ENCODE measurements at places on chromosomes 5 and 9.

GRCh38 chr5:120345947-120346346 is 118.2 kb upstream of the PRR16 start:
- H3K4me3 ChIP-seq, result no peak overlapping the region
- no peaks in the 10 kb centered on the region for H3K4me1 ChIP-seq
- H3K27me3 ChIP-seq, result no peaks in the 10 kb centered on the region
- no peak for DNase-seq

- H3K36me3 ChIP-seq, result no peaks in the 10 kb centered on the region
- H3K27ac ChIP-seq, result no peak overlapping the region
- H3K4me3 ChIP-seq, result no peak overlapping the region
These were observed 117.7 kb downstream of the TARS1 start for GRCh38 chr5:33558489-33558888.

GRCh38 chr5:156879665-156880285 is 29.7 kb downstream of the PPP1R2B start:
- H3K27me3 ChIP-seq, result no peaks in the 10 kb centered on the region
- no peak overlapping the region for H3K4me3 ChIP-seq
- no peaks in the 10 kb centered on the region for H3K4me1 ChIP-seq
- no peaks in the 10 kb centered on the region for H3K36me3 ChIP-seq

DNA sequence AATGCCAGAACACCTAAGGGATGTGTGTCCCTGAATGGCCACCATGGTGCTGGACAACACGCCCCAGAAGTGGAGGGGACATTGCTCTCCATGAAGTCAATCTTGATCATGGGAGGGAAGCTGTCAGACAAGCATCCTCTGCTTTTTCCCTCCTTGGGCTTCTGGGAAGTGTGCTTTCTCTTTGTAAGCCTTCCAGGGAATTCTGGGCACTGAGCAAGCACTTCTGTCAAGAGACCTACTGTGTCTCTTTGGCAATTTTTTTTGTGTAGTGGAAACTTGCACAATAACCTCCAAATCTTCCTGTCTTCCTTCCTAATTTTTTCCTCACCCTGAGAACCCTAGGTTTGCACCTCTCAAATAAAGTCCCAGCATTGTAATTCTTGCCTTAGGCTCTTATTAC is 132.0 kb downstream of the SEC61B start:
- no peaks in the 10 kb centered on the region for H3K27me3 ChIP-seq
- DNase-seq, result no peak
- no peak overlapping the region for H3K27ac ChIP-seq
- H3K36me3 ChIP-seq, result no peaks in the 10 kb centered on the region
- H3K4me1 ChIP-seq, result no peaks in the 10 kb centered on the region

DNA sequence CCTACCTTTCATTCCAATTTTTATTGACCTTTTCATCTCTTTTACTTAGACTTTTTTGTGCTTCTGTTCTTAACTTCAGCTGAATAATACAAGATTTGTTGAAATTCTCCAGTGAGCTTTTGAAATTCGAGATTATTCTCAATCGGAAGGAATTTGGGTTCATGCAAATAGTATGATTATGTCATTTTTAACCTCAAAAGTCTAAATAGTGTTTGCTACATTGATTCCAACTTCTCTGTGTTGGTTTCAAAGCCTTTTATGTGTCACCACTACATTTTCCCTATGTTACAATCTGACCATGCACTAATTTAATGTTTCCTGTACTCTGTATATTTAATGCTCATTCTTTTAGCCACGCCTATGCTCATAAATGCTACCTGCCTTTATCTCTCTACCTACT is 44.1 kb downstream of the VPS13A start:
- no peak for DNase-seq
- no peaks in the 10 kb centered on the region for H3K4me1 ChIP-seq
- H3K36me3 ChIP-seq, result peaks cover 38% of the 10 kb centered on the region
- no peaks in the 10 kb centered on the region for H3K27me3 ChIP-seq
- no peak overlapping the region for H3K27ac ChIP-seq
- no peak overlapping the region for H3K4me3 ChIP-seq

- no peak overlapping the region for H3K27ac ChIP-seq
- no peak for DNase-seq
- no peaks in the 10 kb centered on the region for H3K27me3 ChIP-seq
- H3K36me3 ChIP-seq, result no peaks in the 10 kb centered on the region
- no peaks in the 10 kb centered on the region for H3K4me1 ChIP-seq
These were observed 29.9 kb upstream of the NKD2 start for GRCh38 chr5:978693-979092.

DNA sequence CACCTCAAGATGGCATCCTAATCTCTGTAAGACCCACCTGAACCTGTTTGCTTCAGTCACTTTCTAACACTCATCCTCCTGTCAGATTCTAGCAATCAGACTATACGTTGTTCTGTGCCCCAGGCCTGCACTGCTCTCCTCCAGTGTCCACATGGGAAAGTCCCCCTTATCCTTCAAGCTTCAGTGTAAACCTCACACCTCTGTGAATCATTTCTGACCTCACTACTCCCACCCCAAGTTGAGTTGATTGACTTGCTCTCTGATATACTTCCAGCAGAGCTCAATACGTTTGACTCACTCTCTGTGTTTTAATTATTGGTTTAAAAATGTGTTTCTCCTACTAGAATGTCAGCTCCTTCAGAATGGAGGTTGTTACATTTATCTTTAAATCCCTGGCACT is 240.2 kb downstream of the FBXL17 start:
- H3K27ac ChIP-seq, result no peak overlapping the region
- H3K4me3 ChIP-seq, result no peak overlapping the region
- no peak for DNase-seq
- no peaks in the 10 kb centered on the region for H3K36me3 ChIP-seq

DNA sequence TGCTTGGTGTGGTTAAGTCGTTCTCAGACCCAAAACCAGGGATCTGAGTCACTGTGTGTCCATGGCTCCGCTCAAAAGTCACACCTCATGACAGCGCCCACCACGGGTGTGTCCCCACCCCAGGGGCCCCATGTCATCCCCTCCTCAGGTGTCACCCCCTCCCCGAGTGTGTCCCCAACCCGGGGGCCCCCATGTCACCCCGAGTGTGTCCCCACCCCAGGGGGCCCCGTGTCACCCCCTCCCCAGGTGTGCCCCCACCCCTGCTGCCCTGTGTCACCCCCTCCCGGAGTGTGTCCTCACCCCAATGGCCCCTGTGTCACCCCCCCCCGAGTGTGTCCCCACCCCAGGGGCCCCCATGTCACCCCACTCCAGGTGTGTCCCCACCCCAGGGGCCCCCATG is 5.1 kb downstream of the LRRC14B start:
- H3K4me3 ChIP-seq, result no peak overlapping the region
- no peak overlapping the region for H3K27ac ChIP-seq
- DNase-seq, result peak; percentile 39
- no peaks in the 10 kb centered on the region for H3K27me3 ChIP-seq
- H3K36me3 ChIP-seq, result no peaks in the 10 kb centered on the region

DNA sequence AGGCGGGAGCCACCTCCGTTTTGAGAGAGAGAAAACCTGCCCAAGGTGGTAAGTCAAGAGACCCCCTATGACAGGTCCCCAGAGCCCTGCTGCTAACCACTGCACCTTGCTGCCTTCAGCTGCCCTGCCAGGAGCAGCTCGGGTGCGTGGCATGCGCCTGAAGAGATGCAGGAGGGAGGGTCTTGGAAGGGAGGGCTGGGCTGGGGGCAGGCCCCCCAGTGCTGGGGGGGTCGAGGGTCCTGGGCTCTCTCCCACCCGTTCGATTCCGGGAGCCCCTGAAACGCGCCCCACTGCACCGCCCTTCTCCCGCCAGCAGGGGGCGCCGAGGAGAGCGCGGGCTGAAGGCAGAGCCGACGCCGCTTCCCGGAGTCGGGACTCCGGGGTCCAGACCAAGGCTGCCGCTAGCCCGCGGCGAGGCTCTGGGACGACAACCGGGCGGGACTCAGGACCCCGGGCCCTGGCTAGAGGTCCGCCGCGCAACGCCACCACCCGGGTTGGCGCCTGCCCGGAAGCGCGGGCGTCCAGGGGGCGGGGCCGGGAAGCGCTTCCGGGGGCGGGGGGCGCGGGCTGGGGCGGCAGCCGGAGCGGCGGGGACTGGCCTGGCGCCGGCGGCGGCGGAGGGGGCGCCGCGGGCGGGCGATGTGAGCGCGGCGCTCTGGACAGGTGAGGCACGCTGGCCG is at the start of gene ZBTB34:
ZBTB34 (plus strand) TSS at position 563 of the 680 bp plus-strand sequence. CDS start 18,761 bp downstream, outside the sequence.
- H3K36me3 ChIP-seq, result no peaks in the 10 kb centered on the region
- peak within 1 kb of the TSS; percentile 92 for H3K4me3 ChIP-seq
- DNase-seq, result peak; percentile 72
- no peaks in the 10 kb centered on the region for H3K4me1 ChIP-seq
- H3K27me3 ChIP-seq, result no peaks in the 10 kb centered on the region

- no peak for DNase-seq
- H3K4me1 ChIP-seq, result no peaks in the 10 kb centered on the region
- H3K27me3 ChIP-seq, result no peaks in the 10 kb centered on the region
- H3K4me3 ChIP-seq, result no peak overlapping the region
- H3K36me3 ChIP-seq, result no peaks in the 10 kb centered on the region
- H3K27ac ChIP-seq, result no peak overlapping the region
These were observed 218.4 kb upstream of the MAST4 start for GRCh38 chr5:66377747-66378146.

DNA sequence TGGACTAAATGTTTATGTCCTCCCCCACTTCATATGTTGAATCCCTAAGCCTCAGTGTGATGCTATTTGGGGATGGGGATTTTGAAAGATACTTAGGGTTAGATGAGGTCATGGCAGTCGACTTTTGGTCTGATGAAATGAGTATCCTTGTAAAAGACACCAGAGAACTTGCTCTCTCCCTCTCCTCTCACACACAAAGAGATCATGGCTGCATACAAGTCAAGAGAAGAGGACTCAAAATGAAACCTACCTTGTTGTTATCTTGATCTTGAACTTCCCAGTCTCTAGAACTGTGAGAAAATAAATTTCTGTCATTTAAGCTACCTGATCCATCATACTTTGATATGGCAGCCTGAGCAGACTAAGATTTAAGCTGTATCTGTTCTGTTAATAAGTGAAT is 144.0 kb upstream of the HAPLN1 start:
- no peak overlapping the region for H3K4me3 ChIP-seq
- no peaks in the 10 kb centered on the region for H3K4me1 ChIP-seq
- no peaks in the 10 kb centered on the region for H3K36me3 ChIP-seq

DNA sequence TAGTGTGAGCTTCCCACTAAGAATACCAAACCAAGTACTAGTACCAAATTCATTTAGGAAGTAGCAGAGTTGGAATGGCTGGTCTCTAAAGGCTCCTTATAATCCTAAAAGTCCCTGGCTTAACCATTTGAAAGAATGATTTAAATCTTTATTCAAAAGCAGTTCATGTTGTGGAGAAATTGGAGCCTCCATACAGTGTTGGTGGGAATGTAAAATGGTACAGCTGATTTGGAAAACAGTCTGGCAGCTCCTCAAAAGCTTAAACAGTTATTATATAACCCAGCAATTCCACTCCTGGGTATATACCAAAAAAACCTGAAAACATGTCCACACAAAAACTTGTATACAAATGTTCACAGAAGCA is 2.9 kb downstream of the PLIN2 start:
- H3K4me1 ChIP-seq, result peaks cover 3% of the 10 kb centered on the region
- H3K36me3 ChIP-seq, result no peaks in the 10 kb centered on the region
- H3K27ac ChIP-seq, result peak overlapping the region; percentile 49
- H3K27me3 ChIP-seq, result no peaks in the 10 kb centered on the region
- no peak overlapping the region for H3K4me3 ChIP-seq

- H3K36me3 ChIP-seq, result no peaks in the 10 kb centered on the region
- no peak for DNase-seq
- no peak overlapping the region for H3K4me3 ChIP-seq
- no peaks in the 10 kb centered on the region for H3K4me1 ChIP-seq
- no peaks in the 10 kb centered on the region for H3K27me3 ChIP-seq
These were observed 99.1 kb downstream of the BNC2 start for GRCh38 chr9:16771356-16771755.

- H3K36me3 ChIP-seq, result no peaks in the 10 kb centered on the region
- no peak for DNase-seq
- no peak overlapping the region for H3K4me3 ChIP-seq
- no peaks in the 10 kb centered on the region for H3K27me3 ChIP-seq
- H3K27ac ChIP-seq, result no peak overlapping the region
These were observed 5.0 kb upstream of the RASGRF2 start for GRCh38 chr5:80955082-80955590.

DNA sequence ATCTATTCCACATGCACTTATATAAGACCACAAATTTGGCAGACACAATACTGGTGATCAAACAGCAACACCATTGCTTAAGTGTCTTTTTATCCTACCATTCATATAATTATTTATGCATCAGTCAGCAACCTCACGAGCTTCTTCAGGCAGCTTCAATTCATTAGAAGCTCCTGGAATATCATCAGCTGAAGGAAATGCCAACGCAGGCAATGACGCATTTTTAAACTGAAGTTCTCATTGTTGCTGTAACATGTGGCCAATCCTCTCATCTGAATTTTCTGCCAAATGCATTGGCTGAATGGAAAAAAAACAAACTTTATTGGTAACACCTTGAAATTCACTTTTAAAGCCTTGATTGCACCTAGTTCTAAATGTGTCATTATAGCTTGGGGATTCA is 376.4 kb upstream of the RGMB start:
- no peaks in the 10 kb centered on the region for H3K36me3 ChIP-seq
- DNase-seq, result no peak
- H3K27me3 ChIP-seq, result no peaks in the 10 kb centered on the region

GRCh38 chr9:92501671-92502393 is 19.5 kb upstream of the ASPN start:
- no peaks in the 10 kb centered on the region for H3K27me3 ChIP-seq
- peak; percentile 63 for DNase-seq
- H3K36me3 ChIP-seq, result no peaks in the 10 kb centered on the region
- no peaks in the 10 kb centered on the region for H3K4me1 ChIP-seq

All from Peyer's patch (tissue), 4 donors.